ENCODE measurements at places on chromosomes 5 and 9.

GRCh38 chr5:43150748-43151147 lies 30.0 kb downstream of the ZNF131 start:
- no peak for DNase-seq

DNA sequence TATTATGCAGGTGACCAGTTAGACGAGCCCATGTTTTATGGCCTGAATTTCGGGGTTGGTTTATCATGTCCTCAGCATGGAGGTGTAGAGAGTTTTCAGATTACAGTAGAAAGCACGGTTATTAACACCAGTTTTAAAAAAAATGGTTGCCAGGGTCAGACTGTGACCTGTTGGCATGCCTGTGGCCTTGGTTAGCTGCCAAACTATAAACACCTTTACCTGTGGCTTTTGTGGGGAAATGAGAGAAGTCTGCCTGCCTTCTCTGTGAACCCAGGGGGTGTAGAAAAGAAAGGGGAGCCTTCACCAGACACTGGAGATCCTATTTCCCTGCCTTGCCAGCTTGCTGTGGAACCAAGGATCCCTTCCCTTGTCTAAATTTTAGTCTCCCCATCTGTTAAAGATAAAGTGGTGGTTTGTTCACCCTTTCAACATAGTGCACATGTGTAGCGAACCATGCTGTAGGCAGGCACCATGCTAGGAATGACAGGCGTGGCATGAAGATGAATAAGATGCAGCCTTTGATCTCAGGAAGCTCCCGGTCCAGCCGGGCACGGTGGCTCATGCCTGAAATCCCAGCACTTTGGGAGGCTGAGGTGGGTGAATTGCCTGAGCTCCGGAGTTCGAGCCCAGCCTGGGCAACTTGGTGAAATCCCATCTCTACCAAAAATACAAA lies 6.1 kb upstream of the PHF19 start:
- no peak for DNase-seq

DNA sequence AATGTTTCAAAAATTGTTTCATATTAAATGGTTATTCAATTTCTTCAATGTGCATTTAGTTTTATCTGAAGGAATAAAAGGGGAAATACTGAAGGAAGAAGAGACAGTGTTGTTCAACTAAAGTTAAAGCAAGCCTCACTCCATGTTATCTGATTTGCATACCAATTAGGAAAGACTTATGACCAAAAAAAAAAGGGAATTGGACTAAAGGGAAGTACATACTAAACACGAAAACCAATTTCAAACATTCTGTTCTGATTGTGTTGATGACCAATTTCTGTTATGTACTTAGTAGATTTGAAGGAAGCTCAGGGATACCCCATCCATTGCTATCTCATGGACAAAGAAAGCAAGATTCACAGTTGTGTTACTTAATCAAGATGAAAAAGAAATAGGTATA lies 4.9 kb upstream of the GAPT start:
- no peak for DNase-seq

GRCh38 chr5:131214609-131215227 lies 44.0 kb downstream of the LYRM7 start:
- DNase-seq: no peak

DNA sequence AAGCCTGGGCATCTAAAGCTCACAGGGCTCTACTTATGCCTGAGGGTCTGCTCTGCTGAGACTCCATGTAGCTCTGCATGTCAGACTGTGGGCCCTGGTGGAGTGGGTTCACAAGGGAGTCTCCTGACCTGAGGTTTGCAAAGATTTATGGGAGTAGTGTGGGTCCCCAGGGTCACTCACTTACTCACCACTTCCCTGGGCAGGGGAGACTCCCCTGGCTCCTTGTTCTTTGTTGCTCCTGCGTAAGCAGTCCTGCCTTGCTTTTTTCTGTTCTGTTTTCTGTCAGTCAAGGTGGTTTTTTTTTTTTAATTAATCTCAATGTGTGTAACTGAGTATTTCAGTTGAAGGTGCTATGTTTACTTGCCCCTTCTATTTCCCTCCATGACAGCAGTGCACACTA lies 256.6 kb downstream of the TMEM38B start:
- no peak for DNase-seq
